ENCODE measurements at places on chromosomes 1 and 21. TPM values are rescaled to one million over a fixed set of nuclear protein-coding genes. Genes with fewer than 3 reads are reported as not detected.
A peak's percentile ranks its signal among the peaks of the same experiment; 100 is the strongest.

DNA sequence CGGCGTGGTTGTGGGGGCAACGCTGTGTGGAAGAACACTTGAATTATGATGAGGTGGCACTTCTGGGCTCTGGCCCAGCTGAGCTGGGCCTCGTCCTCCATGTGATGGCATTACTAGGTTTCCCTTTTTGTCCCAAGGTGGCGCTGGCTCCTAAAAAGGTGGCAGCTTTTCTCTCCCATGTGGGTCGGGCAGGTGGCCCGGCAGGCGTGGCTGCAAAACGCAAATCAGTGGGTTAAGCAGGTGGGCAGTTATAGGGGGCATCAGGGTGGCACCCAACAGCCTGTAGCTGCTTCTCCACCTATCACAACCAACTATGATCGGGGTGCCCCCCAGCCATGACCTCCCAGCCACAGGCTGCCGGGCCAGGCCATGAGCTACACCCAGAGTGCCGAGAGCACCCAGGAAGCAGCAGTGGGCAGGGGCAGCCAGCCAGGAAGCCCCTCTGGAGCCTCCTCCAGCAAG, 59.6 kb downstream of the KCNAB2 start:
- H3K4me3 ChIP-seq = no peak overlapping the region
- peaks cover 15% of the 10 kb centered on the region for H3K4me1 ChIP-seq

Gene TAS1R1
- not detected for total RNA-seq

DNA sequence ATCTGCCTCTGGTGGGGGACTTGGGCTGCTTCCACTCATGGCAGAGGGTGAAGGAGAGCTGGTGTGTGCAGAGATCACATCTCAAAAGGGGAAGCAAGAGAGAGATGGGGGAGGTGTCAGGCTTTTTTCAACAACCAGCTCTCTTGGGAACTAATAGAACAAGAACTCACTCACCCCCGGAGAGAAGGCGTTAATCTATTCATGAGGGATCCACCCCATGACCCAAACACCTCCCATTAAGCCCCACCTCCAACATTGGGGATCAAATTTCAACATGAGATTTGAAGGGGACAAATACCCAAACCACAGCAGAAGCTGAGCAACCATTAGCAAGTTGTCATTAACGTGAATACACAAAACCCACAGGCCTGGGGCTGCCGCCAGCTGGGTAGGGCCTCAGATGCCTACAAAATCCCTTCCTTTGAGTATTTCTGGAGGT, 12.0 kb upstream of the VWA5B1 start:
- no peak overlapping the region for H3K4me3 ChIP-seq
- DNase-seq = no peak
- no peak overlapping the region for H3K27ac ChIP-seq
- no peaks in the 10 kb centered on the region for H3K27me3 ChIP-seq
- no peaks in the 10 kb centered on the region for H3K36me3 ChIP-seq

DNA sequence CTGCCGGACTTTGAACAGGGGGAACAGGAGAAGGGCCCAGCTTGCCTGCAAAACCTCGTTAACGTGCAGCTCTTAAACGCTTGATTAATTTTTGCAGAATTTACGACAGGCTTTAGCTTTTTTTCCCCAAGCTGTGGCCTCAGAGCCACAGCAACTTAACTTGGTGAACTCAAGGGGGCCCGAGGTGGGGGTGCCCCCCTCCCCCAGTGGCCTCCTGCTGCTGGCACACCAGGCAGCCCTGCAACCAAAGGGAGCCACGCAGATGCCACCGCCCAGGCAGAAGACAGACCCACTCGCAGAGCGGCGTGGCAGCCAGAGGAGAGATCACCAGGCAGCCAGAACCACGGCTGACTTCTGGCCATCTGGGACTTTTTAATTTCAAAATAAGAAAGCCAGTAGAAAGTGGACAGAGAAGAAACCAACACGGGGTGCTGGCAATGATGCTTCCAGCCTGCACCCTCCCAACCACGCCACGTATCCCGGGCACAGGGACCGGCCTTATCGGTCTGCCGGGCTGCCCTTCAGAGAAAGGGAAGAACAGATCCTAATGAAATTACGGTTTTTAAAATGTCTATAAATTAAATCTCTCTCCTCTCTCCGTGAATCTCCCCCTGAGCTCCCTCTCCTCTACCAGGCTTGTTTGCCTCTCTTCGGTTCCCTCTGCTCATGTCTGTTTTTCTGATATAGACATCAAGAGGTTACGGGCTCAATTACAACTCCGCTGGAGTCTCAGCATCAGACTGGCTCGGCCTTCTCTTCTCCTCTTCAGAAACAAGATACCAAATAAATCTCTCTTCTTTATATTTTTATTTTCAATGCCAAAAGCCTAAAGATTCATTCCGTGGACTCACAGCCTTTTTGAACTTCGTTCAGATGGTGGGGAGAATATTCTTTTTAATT, 6.4 kb downstream of the CASZ1 start:
- H3K4me1 ChIP-seq = peaks cover 6% of the 10 kb centered on the region
- H3K27ac ChIP-seq = no peak overlapping the region
- no peaks in the 10 kb centered on the region for H3K27me3 ChIP-seq
- DNase-seq = no peak

Gene BARHL2
- total RNA-seq = not detected

GRCh38 chr1:176938375-176938774, 226.1 kb downstream of the ASTN1 start:
- no peak overlapping the region for H3K27ac ChIP-seq
- no peak overlapping the region for H3K4me3 ChIP-seq
- no peaks in the 10 kb centered on the region for H3K36me3 ChIP-seq
- no peaks in the 10 kb centered on the region for H3K27me3 ChIP-seq

DNA sequence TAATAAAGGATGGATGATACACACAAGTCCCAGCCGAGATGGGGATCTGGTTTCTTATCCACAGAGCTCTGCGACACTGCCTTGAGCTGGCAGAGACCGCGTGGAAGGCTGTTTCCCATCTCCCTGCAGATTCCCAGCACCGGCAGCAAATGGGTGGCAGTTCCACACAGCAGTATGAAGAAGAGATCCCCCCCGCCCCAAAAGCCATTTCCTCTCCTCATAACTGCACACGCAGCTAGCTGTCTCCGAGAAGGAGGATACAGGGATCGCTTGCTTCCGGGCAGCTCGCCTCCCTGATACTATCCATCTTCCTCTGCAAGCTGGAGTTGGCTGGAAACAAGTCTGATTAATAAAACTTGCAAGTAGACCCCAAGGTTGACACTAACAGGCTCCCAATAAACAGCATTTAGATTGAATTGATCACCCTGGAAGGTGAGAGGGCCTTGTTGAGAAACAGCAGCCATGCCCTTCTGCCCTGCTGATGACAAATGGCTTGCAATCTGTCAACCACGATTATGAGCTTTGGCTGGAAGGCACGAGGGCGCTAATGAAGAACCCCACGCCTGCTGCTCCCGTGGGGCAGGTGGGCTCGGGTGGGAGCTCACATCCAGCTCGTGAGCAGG, 642.3 kb downstream of the AJAP1 start:
- H3K36me3 ChIP-seq = no peaks in the 10 kb centered on the region
- no peak overlapping the region for H3K27ac ChIP-seq
- H3K4me1 ChIP-seq = no peaks in the 10 kb centered on the region
- H3K27me3 ChIP-seq = no peaks in the 10 kb centered on the region
- DNase-seq = no peak

Gene EPS15
- 80.6 TPM for total RNA-seq

Gene RGS8
- 0.15 TPM for total RNA-seq

DNA sequence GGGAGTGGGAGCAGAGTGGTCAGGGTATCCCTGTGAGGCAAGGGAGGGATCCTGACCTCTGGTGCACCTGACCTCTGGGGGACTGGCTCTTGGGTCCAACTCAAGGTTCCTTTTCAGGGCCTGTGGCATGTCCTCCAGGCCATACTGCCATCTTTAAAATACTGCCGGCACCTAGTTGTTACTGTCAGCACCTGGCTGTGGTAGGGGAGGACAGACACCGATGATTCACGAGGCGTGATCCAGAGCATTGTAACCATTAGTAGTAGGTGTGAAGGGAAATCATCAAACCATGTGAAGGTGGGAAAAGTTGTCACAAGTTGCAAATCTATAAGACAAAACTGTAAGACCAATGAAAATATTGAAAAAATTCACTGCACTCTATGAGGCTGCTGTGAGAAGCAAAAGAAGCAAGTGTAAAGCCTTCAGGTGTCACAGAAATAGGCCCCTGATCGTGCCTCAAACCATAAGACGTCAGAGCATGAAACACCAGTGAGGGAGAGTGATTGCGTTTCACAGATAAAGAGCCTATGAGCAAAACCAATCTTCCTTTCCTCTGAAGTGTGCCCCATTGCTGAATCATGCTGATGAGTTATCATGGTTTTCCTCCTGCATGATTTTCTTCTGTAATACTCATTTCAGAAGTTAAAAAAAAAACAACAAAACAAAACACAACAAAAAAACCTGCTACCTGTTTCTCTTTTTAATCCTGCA, 55.3 kb downstream of the CDC7 start:
- peak overlapping the region; percentile 31 for H3K27ac ChIP-seq
- H3K4me1 ChIP-seq = no peaks in the 10 kb centered on the region

GRCh38 chr1:165828669-165829329, 1.4 kb downstream of the UCK2 start:
- peak overlapping the region; percentile 89 for H3K4me3 ChIP-seq
- peak; percentile 52 for DNase-seq
- peak overlapping the region; percentile 82 for H3K27ac ChIP-seq

DNA sequence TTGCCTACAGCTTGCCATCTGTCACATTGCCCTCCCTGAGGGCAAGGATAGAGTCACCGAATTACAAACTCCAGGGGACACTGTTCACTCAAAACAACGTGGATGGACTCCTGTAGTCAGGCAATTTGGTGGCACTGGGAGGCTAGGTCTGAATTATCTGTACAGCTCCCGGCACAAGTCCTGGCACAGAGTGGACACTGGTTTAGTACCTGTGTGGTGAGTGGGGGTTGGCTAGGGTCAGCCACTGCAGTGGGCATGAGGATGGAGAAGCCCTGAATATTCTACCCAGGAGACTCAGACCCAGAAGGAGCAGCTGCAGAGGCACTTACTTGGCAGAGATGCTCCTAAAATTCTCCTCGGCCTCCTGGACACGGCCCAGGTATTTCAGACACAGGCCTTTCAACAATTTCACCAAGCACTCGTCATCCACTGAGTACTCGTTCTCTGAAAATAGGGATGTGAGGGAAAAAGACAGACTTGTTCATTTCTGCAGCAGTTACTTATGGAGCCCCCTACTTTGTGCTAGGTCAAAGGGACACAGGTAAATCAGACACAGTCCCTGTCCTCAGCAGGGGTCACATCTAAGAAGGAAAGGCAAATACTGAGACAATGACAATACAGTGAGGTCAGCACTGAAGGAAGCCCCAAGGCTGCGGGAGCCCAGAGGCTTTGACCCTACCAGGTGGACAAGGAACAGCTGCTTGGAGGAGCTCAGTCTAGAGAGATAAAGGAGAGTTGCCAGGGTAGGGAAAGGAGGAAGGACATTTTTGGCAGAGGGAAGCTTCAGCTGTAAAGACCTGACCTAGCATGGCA, 40.5 kb downstream of the TTC39A start:
- H3K27me3 ChIP-seq = no peaks in the 10 kb centered on the region

Gene OR1C1
- not detected for total RNA-seq

DNA sequence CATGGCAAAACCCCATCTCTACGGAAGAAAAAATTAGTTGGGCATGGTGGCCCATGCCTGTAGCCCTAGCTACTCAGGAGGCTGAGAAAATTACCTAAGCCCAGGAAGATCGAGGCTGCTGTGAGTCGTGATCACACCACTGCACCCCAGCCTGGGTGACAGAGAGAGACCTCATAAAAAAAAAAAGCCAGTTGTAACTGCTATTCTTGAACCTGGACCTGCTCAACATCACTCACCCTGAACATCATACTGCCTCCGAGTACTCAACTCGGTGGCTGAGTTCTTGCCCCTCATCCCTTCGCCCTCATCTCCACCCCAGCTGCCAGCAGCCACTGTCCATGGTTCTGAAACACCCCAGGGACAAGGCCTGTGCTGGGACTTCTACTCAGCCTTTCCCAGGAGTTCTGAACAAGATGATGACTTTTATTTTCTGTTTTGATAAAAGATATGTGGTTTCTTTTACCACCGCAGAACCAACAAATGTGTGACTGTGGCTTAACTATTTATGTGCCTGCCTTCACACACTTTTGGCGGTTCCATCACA, 5.4 kb upstream of the DISP3 start:
- no peak for DNase-seq
- H3K27ac ChIP-seq = no peak overlapping the region
- no peak overlapping the region for H3K4me3 ChIP-seq
- no peaks in the 10 kb centered on the region for H3K36me3 ChIP-seq

Gene ETV3L
- total RNA-seq = not detected

- no peaks in the 10 kb centered on the region for H3K27me3 ChIP-seq
- DNase-seq = no peak
- H3K4me1 ChIP-seq = peaks cover 8% of the 10 kb centered on the region
- H3K36me3 ChIP-seq = no peaks in the 10 kb centered on the region
- peak overlapping the region; percentile 91 for H3K27ac ChIP-seq
- H3K4me3 ChIP-seq = peak overlapping the region; percentile 72
These were observed 895 bp upstream of the UBR4 start for GRCh38 chr1:19210772-19211549.

Gene PALMD
- 18.0 TPM for total RNA-seq

Gene RXFP4
- total RNA-seq = not detected

DNA sequence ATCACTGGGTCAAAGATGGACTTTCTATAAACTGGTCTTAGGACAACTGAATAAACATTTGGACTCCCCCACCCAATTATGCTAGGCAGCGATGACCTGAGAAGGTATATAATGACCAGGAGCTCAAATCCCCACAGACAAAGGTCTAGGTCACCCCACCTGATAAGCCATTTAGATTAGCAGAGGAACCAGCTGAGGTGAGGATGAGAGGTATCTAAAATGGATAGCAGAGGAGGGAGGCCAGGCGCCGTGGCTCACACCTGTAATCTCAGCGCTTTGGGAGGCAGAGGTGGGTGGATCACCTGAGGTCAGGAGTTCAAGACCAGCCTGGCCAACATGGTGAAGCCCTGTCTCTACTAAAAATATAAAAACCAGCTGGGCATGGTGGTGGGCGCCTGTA, 33.7 kb downstream of the PABPC4 start:
- H3K4me3 ChIP-seq = no peak overlapping the region
- H3K27me3 ChIP-seq = no peaks in the 10 kb centered on the region
- H3K4me1 ChIP-seq = no peaks in the 10 kb centered on the region
- no peak for DNase-seq
- no peak overlapping the region for H3K27ac ChIP-seq

GRCh38 chr1:235056937-235057336, 71.7 kb downstream of the TOMM20 start:
- H3K27ac ChIP-seq = no peak overlapping the region
- no peak overlapping the region for H3K4me3 ChIP-seq
- no peaks in the 10 kb centered on the region for H3K36me3 ChIP-seq

DNA sequence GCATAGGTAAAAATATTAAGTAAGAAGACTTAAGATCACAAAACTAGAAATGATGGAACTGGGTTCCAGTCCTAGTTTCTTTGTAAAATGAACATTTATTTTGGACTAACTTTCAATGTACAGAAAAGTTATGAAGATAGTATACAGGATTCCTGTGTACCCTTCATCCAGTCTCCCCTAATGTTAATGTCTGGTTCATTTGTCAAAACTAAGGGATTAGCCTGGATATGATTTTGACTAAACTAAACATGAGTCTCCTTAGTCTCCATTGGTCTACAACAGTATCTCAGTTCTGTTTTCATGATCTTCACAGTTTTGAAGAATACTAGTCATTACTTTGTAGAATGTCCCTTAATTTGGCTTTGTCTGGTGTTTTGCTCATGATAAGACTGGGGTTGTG, 54.5 kb downstream of the UBE4B start:
- no peaks in the 10 kb centered on the region for H3K36me3 ChIP-seq
- no peaks in the 10 kb centered on the region for H3K27me3 ChIP-seq
- DNase-seq = no peak

Gene FCRLB
- 0.94 TPM for total RNA-seq
